Ovary (tissue), 10 donors: ENCODE measurements at places on chromosomes 13 and 19. TPM values are rescaled to one million over a fixed set of nuclear protein-coding genes. Genes with fewer than 3 reads are reported as not detected.

The CXCL17 gene
- total RNA-seq = 0.32 TPM

The SLC25A41 gene
- total RNA-seq = 0.20 TPM

DNA sequence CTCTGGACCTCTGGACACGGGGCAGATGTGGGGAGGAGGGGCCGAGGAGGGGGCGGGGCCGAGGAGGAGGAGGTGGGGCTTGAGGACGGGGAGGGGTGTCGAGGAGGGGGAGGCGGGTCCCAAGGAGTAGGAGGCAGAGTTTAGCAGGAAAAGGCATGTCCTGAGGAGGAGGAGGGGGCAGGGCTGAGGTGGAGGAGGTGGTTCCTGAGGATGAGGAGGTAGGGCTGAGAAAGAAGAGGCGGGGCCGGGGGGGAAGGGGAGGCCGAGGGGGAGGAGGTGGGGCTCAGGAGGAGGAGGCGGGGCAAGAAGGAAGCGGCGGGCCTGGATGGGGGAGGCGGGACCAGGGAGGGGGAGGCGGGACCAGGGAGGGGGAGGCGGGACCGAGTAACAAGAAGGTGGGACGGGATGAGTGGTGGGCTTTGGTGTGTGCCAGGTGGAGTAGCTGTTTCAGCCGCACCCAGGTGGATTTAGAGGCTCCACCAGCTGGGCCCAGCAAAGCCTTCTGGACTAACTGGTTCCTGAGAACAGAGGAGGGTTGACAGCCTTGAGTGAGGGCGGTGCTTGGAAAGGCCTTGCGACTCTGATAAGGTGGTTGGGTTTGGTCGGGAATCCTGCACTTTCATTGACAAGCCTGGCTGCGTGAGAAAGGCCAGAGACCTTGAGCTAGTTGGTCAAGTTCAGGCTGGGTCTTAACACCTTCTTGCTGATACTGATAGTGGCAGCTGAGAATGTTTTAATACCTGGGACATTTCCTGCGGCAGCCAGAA lies 7.7 kb downstream of the TECR start:
- no peaks in the 10 kb centered on the region for H3K36me3 ChIP-seq
- peaks cover 4% of the 10 kb centered on the region for H3K4me1 ChIP-seq
- H3K27me3 ChIP-seq = no peaks in the 10 kb centered on the region

GRCh38 chr19:45428384-45429231 lies 4.9 kb upstream of the ERCC1 start:
- peak; percentile 70 for DNase-seq
- peak overlapping the region; percentile 44 for H3K4me3 ChIP-seq
- no peaks in the 10 kb centered on the region for H3K27me3 ChIP-seq
- H3K36me3 ChIP-seq = no peaks in the 10 kb centered on the region

The FCHO1 gene
- total RNA-seq = 2.5 TPM

The CYP2B6 gene
- total RNA-seq = not detected

DNA sequence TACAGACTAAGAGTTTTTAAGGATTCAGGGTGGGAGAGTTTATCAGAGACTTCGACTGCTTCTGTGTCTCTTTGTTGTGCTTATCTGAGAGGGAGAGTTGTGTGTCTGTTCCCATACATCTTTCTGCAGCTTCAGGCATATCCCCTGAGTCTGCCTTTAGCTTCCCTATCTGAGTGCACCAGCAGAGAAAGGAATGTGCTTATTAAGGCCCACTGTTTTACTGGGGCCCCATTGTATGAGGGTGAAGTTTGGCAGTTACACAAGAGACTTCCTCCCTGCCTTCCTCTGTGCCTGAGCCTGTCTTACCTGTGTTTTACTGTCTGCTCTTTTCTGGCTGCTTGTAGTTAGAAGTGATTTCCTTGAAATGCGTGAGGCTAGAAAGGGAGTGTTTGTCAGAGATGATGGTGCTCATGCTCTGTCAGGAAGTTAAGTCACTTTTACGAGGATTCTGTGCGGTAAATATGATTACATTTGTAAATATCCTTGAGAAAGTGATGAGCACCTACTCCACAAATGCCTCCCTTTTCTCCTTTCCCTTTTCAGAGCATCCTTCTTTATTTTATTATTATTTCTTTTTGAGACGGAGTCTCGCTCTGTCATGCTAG lies 1228.9 kb upstream of the MIR17HG start:
- no peak overlapping the region for H3K4me3 ChIP-seq
- no peaks in the 10 kb centered on the region for H3K27me3 ChIP-seq
- H3K27ac ChIP-seq = no peak overlapping the region

DNA sequence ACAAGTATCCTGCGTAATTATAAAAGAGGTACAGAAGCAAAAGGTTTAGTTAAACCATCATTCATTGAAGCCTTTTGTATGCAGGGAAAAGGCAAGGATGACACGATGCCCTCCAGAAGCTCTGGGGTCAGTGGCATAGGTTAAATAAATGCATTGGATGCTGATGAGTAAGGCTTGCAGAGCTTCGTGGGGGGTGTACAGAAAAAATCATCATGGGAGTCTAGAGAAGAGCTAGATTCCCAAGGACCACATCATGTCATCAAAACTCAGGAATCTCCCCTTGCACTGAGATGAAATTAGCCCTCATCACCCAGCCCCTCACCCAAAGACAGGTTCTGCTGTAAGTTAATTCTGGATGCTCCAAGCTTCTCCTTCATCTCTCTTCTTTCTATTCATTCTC lies 8.3 kb downstream of the FPR1 start:
- H3K4me3 ChIP-seq = no peak overlapping the region
- no peaks in the 10 kb centered on the region for H3K36me3 ChIP-seq
- no peaks in the 10 kb centered on the region for H3K27me3 ChIP-seq
- H3K4me1 ChIP-seq = no peaks in the 10 kb centered on the region
- no peak for DNase-seq

The CYP4F12 gene
- total RNA-seq = 4.1 TPM

The SAMD4B gene
- total RNA-seq = 139 TPM

- no peak for DNase-seq
- H3K27me3 ChIP-seq = no peaks in the 10 kb centered on the region
- peaks cover 67% of the 10 kb centered on the region for H3K4me1 ChIP-seq
- H3K4me3 ChIP-seq = no peak overlapping the region
- no peaks in the 10 kb centered on the region for H3K36me3 ChIP-seq
These were observed 45.5 kb downstream of the LYL1 start for GRCh38 chr19:13057147-13057572.

DNA sequence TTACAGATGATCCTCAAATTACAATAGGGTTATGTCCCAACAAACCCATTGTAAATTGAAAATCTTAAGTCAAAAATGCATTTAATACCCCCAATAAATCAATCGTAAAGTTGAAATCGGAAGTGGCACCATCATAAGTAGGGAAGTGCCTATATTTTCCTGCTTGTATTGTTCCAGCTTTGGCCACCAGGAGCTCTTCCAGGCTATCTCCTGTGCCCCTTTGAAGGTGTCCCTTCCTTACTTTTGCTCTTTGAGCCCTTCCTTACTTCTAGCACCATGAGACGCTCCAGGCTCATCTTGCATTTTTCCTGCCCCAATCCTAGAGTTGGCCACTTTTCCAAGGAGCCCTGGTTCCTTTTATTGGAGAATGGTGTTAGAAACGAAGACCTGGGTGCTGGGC lies 163.0 kb upstream of the TSC22D1 start:
- H3K4me3 ChIP-seq = no peak overlapping the region
- no peak overlapping the region for H3K27ac ChIP-seq
- no peaks in the 10 kb centered on the region for H3K4me1 ChIP-seq
- no peak for DNase-seq
- H3K36me3 ChIP-seq = no peaks in the 10 kb centered on the region
- no peaks in the 10 kb centered on the region for H3K27me3 ChIP-seq

The ACER1 gene
- not detected for total RNA-seq

The PSG5 gene
- not detected for total RNA-seq

The ACP7 gene
- not detected for total RNA-seq

GRCh38 chr13:66357463-66357862 lies 872.7 kb downstream of the PCDH9 start:
- no peak overlapping the region for H3K27ac ChIP-seq
- H3K4me1 ChIP-seq = no peaks in the 10 kb centered on the region
- no peak overlapping the region for H3K4me3 ChIP-seq
- DNase-seq = no peak

- no peaks in the 10 kb centered on the region for H3K36me3 ChIP-seq
- no peaks in the 10 kb centered on the region for H3K27me3 ChIP-seq
- peaks cover 6% of the 10 kb centered on the region for H3K4me1 ChIP-seq
- no peak overlapping the region for H3K4me3 ChIP-seq
- no peak for DNase-seq
- H3K27ac ChIP-seq = no peak overlapping the region
These were observed 116.1 kb downstream of the LRCH1 start for GRCh38 chr13:46668931-46669525.

DNA sequence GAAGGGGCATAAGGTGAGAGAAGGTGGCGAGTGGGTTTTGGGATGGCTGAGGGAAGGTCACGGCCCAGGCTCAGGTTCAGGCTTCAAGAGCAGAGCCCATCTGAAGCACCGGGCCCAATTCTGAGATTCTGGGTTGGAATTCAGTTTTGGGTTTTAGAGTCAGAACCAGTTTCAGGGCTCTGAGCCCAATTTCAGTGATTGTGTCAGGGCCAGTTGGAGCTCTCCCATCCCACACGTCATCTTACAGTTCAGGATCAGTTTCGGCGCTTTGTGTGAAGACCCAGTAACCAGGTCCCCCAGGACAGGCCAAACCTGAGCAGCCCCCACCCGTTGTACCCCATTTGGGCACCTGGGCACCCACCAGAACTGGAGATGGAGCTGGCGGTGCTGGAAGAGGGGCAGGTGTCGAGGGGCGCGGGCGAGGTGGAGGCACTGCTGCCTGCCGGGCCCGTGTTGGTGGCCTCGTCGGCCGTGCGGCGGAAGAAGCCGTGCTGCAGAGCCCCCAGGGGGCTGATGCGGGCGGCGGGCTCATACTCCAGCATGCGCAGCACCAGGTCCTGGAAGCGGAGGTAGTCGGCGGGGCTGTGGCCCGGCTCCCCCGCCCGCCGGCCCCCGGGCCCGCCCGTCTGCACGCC lies 7.5 kb downstream of the DYRK1B start:
- H3K4me3 ChIP-seq = no peak overlapping the region
- no peak overlapping the region for H3K27ac ChIP-seq
- no peaks in the 10 kb centered on the region for H3K27me3 ChIP-seq
- no peaks in the 10 kb centered on the region for H3K36me3 ChIP-seq

- no peaks in the 10 kb centered on the region for H3K4me1 ChIP-seq
- H3K27me3 ChIP-seq = no peaks in the 10 kb centered on the region
- no peaks in the 10 kb centered on the region for H3K36me3 ChIP-seq
These were observed 17.8 kb downstream of the PROZ start for GRCh38 chr13:113176280-113176679.

DNA sequence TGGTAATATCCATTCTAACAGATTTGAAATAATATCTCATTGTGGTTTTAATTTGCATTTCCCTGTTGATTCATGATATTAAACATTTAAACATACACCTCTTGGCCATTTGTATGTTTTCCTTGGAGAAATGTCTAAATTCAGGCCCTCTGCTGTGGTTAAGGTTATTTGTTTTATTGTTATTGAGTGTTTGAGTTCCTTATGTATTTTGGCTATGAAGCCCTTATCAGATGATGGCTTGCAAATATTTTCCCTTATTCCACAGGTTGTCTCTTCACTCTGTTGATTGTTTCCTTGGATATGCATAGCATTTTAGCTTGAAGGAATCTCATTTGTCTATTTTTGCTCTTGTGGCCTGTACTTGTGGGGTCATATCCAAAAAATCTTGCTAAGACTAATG lies 303.6 kb downstream of the GPC5 start:
- H3K4me3 ChIP-seq = no peak overlapping the region
- H3K27me3 ChIP-seq = no peaks in the 10 kb centered on the region
- no peaks in the 10 kb centered on the region for H3K4me1 ChIP-seq
- no peak overlapping the region for H3K27ac ChIP-seq
- H3K36me3 ChIP-seq = no peaks in the 10 kb centered on the region

The AZU1 gene
- 1.0 TPM for total RNA-seq

GRCh38 chr19:5694956-5695648 lies 5.0 kb downstream of the RPL36 start:
- H3K4me1 ChIP-seq = peaks cover 4% of the 10 kb centered on the region
- DNase-seq = no peak
- H3K27me3 ChIP-seq = no peaks in the 10 kb centered on the region
- no peaks in the 10 kb centered on the region for H3K36me3 ChIP-seq
- no peak overlapping the region for H3K27ac ChIP-seq

DNA sequence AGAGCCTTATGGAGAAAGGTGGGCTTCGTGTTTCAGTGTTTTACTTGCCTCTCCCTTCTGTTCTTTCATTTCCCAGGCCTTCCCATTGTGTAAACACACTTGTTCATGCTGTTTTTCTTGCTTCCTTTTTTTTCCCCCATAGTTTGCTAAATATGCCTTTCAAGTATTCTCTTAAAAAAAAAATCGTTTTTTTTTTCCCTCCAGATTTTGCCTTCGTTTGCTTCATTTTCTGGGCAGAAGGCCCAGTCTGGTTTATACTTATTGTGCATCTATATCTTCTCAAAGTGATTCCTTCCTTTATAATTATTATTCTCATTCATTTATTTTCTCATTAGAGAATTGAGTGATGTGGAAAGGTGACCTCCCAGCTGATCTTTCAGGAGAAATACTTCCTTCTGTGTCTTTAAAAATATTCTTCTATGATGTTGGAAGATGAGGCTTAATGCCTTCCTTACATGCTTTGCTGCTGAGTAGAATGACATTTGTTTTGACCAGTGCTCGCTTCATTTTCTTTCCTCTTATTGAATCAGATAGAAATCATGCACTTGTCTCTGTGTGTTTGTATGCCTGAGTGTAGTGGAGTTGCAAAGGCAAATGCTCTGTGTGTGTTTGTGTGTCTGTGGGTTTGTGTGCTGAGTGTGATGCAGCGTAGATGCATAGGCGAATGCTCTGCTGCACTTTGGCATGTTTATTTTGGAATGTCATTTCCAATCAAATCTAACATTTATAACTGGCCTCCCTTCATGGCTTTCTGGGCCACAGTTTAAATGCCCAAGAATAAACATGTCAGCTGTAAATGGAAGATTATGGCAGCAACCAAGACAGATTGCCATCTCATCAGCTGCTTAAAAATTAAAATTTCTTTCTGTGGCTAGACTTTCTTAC lies 591.4 kb downstream of the FGF9 start:
- DNase-seq = no peak
- no peaks in the 10 kb centered on the region for H3K36me3 ChIP-seq
- H3K4me3 ChIP-seq = no peak overlapping the region
- H3K4me1 ChIP-seq = no peaks in the 10 kb centered on the region

The LILRA6 gene
- 1.0 TPM for total RNA-seq

The CGB3 gene
- total RNA-seq = not detected

DNA sequence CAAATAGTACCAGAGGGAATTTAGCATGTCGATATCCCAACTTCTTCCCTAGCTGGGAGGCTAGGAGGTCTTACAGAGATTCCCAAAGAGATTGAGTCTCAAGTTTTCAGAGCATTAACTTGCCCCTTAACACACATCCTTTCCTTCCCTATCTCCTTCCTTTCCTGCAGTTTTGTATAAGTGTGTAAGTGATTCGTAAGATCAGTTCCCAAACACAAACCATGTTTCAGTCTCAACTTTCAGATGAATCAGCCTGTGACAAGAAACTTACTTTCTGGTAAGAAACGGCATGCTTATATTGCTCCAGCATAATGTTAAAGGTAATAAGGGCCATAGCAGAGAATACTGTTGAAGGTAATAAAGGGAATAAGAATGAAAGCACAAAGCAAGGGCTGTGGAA lies 472.2 kb downstream of the LIG4 start:
- no peak for DNase-seq
- no peak overlapping the region for H3K27ac ChIP-seq
- no peaks in the 10 kb centered on the region for H3K4me1 ChIP-seq
- no peaks in the 10 kb centered on the region for H3K36me3 ChIP-seq
- no peaks in the 10 kb centered on the region for H3K27me3 ChIP-seq

The ITGBL1 gene
- total RNA-seq = 5.0 TPM

GRCh38 chr19:3039641-3040077 lies 10.6 kb upstream of the TLE2 start:
- no peaks in the 10 kb centered on the region for H3K27me3 ChIP-seq
- no peak overlapping the region for H3K27ac ChIP-seq
- H3K4me1 ChIP-seq = peaks cover 8% of the 10 kb centered on the region
- no peak overlapping the region for H3K4me3 ChIP-seq
